Activated CD8-positive, alpha-beta T cell treated with anti-CD3 and anti-CD28 coated beads for 36 hours (primary cell): ENCODE measurements at places on chromosomes 11 and 22.

GRCh38 chr22:35620624-35621251 is 3.6 kb upstream of the MB start:
- DNase-seq, result no peak

DNA sequence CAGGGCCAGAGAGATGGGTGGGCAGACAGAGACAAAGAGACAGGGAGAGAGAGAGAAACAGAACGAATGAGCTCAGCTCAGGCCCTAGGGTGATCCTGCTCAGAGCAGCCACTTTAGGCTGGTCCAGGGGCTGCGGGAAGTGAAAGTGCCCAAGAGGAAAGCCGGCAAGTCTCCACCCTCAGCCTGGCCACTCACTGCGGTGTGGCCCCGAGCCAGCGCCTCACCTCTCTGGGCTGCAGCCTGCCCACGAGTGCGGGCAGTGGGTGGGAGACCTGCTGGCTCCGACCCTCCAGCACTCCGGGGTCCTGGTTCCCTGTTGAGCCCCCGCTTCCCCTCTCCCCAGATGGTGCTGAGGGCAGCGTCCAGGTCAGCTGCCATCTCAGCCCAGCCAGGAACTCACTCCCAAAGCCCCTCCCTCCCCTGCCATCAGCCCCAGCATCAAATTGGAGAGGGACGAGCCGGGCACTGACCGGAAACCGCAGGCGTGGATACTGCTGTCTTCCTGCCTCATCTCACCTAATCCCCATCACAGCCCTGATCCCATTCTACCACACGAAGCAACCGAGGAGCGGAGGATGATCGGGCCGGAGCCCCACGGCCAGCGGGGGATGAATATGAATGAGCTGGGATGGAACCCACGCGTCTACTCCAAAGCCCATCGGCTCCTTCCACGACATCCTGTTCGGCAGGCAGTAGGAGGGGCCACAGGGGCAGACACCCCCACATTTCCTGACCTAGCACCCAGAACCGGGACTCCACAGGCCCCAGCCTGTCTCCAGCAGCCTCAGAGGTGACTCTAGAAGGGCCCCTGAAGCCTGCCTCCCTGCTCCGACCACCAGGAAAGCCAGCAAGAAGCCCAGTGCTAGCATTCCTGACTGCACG is 16.9 kb downstream of the ELFN2 start:
- DNase-seq, result peak; percentile 9

DNA sequence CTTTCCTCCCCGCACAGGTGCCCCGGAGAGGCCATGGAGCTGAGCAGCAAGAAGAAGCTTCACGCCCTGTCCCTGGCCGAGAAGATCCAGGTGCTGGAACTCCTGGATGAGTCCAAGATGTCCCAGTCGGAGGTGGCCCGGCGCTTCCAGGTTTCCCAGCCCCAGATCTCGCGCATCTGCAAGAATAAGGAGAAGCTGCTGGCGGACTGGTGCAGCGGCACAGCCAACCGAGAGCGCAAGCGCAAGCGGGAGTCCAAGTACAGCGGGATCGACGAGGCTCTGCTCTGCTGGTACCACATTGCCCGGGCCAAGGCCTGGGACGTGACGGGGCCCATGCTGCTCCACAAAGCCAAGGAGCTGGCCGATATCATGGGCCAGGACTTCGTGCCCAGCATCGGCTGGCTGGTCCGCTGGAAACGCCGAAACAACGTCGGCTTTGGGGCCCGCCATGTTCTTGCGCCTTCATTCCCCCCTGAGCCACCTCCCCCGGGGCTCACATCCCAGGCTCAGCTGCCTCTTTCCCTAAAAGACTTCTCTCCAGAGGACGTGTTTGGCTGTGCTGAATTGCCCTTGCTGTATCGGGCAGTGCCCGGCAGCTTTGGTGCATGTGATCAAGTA is 1.3 kb downstream of the TIGD3 start:
- no peak for DNase-seq

DNA sequence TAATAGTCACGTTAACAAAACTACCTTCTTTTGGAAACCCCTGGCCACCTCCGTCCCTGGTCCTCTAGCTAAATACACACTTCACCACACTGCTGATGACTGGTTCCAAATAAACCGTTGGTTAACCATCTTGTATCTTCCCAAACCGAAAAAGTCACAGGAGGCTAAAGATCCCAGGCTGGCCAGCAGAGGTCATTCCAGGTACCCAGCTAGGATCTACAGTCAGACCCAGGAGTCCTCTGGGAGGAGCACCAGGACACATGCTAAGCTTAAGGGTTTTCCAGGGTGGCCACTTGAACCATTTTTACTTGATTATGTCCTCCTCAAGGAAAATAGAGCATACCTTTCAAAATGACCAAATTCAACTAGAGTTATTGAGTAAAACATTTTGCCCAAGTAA is 103.2 kb downstream of the ETS1 start:
- DNase-seq, result no peak

DNA sequence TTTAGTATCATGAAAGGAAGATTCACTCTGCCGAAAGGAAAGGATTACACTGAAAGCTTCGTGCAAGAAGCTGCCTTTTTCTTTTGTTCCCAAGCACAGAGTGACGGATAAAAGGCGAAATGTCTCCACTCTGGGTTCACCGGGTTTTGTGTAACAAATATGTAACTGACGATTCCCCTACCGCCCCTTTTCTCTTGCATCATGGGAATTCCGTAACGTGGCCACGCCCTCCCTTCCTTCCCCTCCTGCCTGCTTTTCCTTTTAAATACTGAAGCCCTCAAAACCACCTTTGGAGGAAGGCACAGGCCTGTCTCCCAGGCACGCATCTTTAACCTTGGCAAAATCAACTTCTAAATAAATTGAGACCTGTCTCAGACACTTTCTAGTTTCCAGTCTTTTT is 16.4 kb upstream of the TESMIN start:
- DNase-seq, result no peak

- DNase-seq, result no peak
Observed at GRCh38 chr11:116701297-116701801, 71.4 kb downstream of the BUD13 start.

GRCh38 chr11:70663815-70664214 is 265.5 kb downstream of the CTTN start:
- DNase-seq, result no peak

DNA sequence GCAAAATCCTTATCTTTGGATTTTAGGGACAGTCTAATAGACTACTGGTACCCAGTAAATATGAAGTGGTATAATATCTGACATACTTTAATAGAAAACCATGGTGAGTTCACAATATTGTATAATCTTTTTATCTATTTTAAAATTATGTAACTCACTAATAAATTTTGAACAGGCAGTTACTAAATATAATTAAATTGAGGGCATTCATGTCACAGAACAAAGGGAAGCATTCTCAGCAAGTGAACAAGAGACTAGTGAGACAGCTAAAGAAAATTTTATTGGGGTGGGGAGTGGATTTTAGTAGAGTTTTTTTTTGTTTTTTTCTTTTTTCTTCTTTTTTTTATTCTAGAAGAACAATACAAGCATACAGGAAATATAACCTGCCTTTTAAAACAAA is 55.0 kb downstream of the DNAJC24 start:
- DNase-seq, result no peak

DNA sequence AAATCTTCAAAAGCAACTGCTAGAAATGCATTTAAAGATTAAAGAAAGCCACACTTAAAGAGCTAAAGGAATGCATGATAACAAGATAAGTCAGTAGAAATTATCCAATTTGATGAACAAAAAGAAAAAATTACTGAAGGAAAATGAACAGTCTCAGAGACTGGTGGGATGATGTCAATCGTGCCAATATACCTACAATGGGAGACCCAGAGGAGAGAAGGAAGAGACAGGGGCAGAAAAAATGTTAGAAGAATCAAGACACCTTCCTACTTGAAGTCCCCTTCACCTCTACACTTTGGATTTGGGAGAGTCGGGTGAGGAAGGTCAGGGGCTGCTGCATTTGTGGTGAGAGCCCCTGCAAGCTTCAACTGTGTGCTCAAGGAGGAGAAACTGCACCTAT is 216.3 kb downstream of the BUD13 start:
- no peak for DNase-seq

GRCh38 chr11:43947003-43947500 is 4.6 kb downstream of the C11orf96 start:
- DNase-seq, result no peak

DNA sequence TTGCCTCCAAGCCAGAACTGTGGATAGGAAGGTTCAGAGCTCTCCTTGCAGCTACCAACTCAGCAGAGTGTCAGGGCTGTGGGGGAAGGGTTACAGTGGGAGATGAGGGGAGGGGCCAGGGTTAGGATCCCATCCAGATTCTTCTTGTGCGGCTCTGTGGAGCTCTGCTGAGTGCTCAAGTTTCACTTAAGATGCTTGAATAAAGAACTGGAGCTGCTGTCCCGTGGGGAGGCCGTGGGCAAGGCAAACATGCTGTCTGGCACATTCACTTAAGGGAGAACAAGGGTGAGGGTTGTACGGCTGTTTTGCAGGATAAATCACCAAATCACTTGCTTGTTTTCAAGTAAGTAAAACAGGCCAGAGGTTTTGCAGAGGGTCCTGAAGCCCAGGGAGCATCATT is 197.1 kb downstream of the FAM76B start:
- DNase-seq, result no peak

- DNase-seq, result no peak
Observed at GRCh38 chr11:92284558-92284957, 59.9 kb downstream of the FAT3 start.

DNA sequence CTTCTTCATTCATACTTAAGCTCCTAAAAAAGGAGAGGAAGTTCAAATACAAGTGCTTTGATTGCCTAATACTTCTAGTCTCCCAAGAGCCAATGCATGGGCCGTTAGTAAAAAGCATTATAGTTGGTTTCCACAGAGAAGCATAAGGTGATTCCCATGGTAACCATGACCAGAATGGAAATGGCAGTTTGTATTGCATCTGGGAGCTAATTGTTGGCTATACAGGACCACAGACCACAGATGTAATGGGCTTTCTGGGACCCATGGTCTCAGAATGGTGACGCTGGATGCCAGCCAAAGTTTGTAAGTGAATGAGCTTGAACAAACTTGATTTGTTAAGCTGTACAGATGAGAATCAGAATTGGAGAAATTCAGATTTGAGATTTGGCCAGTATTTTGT is 333.9 kb upstream of the C11orf87 start:
- no peak for DNase-seq

GRCh38 chr11:86418917-86419316 is 44.2 kb downstream of the CCDC81 start:
- DNase-seq, result peak; percentile 33

DNA sequence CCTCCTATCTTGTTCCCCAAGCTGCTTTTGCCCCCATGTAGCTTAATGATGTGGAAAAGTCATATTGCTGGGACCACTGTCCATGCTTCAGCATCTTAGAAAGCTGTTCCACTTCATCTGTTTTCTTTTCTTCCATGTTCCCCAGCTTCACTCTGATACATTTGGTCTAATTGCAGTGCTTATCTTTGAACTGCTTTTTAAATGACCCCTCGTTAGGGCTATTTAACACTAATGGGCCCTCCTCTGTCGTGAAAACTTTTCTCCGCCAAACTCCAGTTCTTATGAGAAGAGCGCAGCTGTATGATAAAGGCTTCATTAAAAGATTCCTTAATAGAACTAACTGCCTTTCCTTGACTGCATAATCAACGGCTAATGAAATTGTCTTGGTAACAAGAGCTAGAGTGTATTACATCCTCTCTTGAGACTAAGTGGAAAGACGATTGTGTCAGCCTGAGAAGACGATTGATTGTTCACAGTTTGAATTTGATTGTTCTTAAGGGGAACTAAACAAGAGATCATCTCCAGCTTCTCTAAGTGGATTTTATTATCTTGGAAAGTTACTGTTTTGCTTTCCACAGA is 165.0 kb upstream of the MTNR1B start:
- no peak for DNase-seq

- DNase-seq, result no peak
Observed at GRCh38 chr22:29693161-29693560, 26.6 kb upstream of the CABP7 start.

DNA sequence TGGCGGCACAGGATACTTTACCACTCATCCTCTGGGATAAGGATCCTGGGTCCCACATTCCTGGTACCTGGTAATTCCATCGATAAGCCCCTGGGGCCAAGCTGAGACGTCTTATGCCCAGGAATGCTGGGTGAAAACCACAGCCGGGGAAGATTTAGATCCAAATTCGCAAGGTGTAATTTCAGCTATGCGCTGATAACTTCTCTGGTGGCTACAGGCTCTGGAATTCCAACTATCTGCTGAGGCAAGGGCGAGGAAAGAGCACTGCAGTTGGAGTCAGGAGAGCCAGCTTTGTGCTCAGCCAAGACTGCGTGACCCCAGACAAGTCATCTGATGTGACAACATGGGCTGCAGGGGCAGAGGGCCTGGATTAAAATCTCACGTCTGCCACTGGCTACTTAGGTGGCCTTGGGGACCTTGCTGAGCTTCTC is 9.9 kb upstream of the MYEOV start:
- no peak for DNase-seq

DNA sequence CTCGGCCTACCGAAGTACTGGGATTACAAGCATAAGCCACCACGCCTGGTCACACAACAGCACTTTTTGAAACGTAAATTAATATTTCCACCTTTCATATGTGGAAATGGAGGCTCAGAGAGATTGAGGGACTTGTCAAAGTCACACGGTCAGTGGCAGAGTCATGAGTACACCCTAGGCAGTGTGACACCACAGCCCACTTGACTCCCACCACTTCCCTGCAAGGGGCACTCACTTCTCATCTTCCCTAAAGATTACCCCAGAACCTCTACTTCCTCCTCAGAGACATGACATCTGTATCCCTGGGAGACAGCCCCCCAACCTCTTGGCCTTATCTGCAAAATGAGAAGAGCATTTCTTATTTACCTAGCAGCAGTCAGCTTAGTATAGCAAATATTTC is 16.5 kb upstream of the MYOD1 start:
- DNase-seq, result no peak

DNA sequence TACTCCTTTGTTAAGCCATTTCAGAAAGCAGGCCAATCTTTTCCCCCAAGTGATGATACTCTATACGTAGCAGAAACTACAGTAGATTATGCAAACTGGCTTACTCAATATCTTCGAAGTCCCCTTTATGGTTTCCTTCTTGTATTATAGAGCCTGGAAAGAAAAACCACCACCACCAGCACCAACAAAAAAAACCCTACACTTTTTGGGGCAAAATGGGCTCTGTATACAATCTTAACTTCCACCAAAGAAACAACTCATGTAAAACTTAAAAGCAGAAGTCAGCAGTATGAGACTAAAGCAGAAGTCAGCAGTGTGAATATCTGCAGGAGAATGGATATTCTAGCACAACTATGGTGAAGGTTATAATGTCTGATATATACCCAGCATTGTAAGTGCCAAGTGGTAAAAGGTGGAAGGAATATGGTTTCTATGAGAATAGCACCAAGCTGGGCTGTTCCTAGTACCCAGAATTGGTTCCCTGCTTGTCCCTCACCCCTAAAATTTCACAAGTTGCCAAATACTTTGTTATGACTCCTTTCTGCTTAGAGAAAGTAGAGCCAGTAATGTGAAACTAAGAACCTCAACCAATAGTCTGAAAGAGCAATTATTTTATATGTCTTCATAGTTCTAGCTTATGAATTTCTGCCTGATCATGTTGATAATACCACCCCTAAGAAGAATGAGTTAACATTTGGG is 252.1 kb downstream of the SBF2 start:
- no peak for DNase-seq

GRCh38 chr11:47305734-47306483 is 36.0 kb downstream of the MADD start:
- DNase-seq, result no peak

- peak; percentile 19 for DNase-seq
Observed at GRCh38 chr22:40898850-40899357, 37.0 kb upstream of the DNAJB7 start.

- no peak for DNase-seq
Observed at GRCh38 chr11:96303064-96303463, 39.9 kb downstream of the MAML2 start.
